ENCODE measurements at places on chromosomes 3 and 15.

DNA sequence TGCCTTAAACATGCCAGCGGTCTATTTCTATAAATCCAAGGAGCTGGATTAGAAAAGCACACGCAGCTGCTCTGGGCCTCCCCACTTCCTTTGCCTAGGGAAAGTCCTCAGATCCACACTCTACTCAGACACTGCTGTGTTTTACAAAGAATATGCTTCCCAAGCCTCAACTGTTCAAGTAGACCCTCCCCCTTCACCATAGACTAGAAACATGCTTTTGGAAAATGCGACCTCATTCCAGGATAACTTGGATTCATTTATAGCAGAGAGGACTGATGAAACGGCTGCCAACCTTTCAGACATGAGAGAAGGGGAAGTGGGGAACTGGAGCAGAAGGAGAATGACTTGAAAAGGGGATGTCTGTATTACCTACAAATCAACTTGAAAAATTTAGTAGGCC is 64.0 kb downstream of the P3H2 start:
- DNase-seq: no peak

DNA sequence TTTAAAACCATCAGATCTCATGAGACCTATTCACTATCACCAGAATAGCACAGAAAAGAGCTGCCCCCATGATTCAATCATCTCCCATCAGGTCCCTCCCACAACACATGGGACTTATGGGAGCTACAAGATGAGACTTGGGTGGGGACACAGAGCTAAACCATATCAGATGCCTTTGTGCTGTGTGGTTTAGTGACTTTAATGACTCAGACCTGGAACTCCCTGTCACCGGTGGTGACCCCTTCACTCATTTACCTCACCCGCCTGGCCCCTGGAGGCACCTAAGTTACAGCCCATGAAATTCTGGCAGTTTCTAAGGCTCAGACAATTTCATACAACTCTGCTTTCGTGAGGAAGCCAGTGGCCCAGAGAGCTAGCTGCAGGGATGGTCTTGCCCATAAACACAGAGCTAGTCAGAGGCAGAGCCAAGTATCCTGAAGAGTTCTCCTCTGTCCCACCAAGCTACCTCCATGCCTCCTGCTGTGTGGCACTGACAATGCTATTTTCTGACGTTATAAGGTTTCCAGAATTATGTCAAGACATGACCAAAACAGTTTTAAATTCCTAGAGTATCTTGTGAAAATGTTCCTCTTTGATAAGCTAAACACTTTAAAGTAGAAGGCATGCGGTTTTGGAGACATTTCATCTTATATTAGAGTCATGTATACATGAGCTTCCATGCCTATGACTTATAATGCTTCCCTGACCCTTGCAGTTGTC is 231.1 kb upstream of the IL12A start:
- DNase-seq: no peak

- no peak for DNase-seq
Observed at GRCh38 chr3:130242850-130243569, 102.5 kb upstream of the COL6A5 start.

DNA sequence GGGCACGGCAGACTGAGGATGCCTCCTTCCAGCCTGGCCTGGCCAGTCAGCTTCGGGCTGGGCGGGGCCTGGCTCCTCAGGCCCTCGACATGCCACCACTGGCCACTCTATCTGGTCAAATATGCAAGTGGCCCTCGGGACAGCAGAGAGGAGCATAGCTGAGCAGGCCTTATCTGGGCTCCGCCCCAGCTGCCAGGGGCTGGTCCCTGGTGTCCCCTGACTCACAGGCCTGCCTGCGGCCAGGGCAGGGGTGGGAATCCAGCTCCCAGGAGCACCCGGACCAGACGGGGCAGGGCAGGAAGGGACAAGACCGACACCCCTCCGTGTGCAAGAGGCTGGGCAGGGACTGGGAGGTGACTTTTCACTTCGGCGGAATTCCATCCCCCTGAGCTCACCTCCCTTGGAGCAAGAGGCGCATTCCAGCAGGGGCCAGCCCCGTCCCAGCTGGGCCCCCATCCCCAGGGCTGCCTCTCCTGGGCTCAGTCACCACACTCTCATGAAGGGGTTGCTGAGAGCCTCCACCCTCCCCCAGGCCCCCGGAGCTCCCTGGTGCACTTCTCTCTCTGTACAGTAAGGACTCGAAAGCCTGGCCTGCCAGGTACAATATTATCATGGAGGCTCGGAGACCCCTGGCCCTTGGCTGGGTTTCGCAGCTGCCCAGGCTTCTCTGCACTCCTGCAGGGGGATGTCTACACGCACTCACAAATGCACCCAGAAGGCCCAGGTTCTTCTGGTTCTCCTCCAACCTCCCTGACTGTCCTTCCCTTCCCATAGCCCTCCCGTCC is 29.5 kb downstream of the WNT7A start:
- DNase-seq: no peak

GRCh38 chr3:14377838-14378169 is 24.6 kb upstream of the SLC6A6 start:
- no peak for DNase-seq

DNA sequence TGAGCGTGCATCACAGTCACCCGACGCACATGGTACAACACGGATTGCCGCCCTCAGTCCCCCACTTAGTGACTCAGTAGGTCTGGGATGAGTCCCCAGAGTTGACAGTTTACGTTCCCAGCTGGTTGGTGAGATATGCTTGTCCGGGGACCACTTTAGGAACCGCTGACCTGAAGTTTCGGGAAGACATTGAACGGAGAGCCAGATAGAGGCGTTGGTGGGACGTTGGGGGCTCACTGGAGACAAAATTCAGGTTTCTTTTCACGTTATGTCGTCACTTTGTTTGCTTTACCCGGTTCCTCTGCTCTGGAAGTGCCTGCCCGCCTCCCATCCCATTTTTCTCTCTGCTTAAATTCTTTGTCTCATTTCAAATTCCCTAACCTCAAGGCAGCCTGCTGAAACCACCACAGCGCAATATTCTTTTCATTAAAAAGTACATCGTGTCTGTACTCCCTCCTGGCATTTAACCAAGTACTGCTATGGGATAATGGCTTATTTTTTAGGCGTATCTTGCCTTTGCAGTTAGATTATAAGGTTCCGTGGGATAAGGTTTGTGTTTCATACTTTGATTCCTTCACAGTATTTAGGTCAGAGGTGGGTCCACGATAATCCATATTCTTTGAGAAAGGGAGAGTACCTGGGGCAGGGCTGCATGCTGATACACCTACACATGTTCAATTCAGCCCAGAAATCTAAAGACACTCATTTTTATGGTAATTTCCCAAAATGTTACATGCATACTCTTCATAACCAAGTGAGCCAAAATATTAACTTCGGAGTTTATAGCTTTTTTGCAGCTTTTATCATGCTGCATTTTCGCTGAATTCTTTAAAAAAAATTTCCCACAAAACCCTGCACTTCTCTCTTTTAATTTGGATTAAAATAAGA is 921 bp downstream of the LMLN start:
- no peak for DNase-seq

- peak; percentile 53 for DNase-seq
Observed at GRCh38 chr15:48966595-48967301, 3.0 kb upstream of the SHC4 start.

DNA sequence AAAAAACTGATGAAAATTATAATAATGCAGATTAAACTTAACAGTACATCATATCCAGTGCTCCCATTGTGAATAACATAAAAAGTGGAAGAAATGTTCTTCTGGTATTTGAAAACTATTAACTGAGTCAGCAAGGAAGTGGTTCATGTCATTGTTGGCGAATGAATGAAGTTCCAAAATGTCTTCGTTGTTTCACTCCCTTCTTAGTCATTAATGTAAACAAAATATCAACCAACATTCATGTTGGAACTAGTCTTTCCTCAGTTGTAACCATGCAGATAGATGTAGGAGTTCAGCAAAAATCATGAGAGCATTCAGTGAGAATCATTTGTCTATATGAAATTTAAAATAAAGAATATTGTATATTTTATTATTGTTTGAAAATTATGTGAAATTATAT is 44.1 kb upstream of the ICE2 start:
- peak; percentile 16 for DNase-seq

DNA sequence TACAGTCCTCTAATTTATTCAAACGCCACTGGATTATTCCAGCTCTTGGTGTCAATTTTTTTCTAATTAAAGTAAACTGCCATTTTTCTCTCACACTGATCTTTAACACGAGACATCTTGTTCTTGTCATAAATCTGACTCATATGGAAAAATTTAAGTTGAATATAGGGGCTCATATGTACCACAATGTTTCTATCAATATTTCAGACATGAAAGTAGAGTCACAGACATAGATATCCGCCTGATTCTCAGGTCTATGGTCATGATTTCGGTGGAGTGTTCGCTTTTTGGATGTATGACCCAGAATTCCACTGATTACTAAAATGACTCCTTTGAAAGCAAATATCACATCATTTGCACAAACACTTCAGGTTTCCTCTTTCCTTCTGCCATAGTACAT is 552.8 kb downstream of the FOXP1 start:
- DNase-seq: no peak

DNA sequence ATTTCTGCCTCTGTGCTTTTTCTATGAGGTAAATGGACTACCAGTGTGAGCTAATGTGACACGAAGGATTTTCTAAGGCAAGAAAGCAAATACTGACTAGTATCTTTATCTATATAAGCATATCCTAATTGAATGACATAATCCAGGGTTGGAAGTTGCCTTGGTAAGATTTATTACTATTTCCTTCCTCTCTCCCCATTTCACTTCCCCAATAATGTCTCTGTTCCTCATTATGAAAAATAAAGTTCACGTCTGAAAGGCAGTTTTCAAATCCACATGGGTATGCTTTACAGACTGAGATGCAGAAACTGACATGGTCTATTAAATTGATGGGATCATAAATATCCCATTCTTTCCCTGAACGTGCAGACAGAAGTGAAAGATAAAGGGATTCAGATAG is 86.0 kb downstream of the DTWD1 start:
- DNase-seq: no peak

DNA sequence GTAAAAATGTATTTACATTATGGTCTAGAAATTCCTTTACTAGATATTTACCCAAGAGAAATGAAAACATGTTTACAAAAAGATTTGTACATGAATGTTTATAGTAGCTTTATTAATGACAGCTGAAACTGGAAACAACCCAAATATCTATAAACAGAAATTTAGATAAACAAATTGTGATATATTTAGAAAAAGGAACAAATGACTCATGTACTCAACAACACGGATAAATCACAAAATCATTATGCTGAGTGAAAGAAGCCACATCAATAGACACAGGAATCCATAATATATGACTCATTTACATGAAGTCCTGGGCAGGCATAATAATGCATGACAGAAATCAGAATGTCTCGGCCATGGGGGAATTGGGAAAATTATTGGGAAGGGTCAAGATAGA is 1020.2 kb downstream of the SQOR start:
- no peak for DNase-seq

DNA sequence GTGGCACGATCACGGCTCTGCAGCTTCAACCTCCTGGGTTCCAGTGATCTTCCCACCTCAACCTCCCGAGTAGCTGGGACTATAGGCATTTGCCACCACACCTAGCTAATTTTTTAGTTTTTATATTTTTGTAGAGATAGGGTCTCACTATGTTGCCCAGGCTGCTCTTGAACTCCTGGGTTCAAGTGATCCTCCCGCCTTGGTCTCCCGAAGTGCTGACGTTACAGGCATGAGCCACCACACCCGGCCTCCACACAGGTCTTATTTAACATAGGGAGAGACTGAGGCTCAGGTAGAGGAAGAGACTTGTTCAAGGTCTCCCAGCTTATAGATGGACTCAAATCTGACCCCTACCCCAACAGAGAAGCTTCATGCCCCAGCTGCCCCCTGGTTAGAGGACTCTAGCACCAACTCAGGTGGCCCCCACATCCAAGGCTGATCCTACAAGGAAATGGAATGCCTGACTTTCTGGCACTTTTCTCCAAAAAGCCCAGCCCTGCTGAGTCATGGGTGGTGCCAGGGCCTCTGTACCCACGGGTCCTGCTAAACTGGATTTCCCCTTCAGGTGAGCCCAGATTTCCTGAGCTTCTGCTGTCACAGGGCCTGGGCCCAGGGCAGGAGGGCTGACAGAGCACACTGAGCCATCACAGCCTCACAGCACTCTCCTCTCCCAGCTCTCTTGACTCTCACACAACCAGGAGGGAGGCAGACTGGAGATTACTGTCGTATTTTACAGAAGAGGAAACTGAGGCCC is 5.6 kb downstream of the TMEM40 start:
- no peak for DNase-seq

DNA sequence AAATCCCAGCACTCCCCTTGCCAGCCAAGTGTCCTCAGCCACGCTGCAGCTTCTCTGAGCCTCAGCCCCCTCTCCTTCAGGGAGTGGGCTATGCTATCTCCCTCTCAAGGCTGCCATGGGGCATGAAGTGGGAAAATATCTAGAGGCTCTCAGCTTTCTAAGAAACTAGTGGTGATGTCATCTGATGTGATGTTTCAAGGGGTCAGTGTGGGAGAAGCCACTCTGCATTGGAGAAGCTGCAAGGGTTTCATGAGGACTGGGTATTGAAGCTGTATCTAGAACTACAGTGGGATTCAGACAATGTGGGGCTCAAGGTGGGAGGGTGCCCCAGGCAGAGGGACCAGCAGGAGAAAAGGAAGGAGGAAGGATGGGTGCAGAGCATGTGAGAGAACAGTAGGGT is 210.2 kb downstream of the TLE3 start:
- no peak for DNase-seq

DNA sequence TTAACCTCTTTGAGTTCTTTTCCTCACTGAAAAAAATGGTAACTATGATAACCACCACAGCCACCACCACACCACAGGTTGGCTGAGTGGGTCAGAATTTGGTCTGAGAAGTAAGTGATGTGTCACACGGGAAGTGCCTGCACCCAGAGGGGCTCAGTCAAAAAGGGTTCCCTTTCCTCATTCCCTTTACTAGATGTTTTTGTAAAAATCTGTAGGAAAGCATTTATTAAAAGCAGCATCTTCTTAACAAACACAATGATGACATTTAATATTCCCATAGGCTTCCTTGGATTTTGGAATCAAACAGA is 23.2 kb downstream of the CFAP92 start:
- no peak for DNase-seq

DNA sequence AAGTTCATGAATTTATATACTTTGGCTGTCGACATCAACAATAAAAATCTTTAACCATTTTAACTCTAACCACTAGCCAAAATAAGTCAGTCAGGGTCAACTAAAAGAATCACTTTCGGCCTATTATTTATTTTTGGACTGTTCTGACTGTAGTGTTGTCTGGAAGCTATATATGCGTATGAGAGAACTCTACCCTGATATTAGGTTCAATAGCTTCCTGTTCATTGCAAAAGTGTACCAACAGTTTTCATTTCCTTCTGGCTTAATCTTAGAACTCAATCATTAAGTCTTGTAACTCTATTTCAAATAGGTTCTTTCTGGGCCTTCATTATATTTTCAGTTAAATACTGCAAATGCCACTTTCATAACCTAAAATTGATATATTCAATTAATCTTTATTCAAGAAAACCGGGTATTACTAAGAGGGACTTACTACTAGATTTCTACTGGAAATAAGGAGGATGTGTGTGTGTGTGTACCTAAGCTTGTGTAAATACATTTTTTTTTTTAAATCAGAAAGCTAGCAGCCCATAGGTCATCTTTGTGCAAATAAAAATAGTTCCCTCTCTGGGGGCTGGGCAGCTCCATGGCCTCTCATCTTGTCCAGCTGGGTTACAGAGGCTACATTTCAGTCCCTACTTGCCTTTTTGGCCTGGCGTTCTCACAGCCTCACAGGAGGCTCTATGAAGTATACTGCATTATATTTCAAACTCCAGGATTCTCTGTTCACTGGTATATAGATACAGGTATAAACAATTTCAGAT is 5.8 kb downstream of the SERPINI2 start:
- DNase-seq: no peak

Data from astrocyte of the cerebellum (primary cell).